Activated naive CD4-positive, alpha-beta T cell (primary cell): ENCODE measurements at places on chromosomes 6 and 20.

DNA sequence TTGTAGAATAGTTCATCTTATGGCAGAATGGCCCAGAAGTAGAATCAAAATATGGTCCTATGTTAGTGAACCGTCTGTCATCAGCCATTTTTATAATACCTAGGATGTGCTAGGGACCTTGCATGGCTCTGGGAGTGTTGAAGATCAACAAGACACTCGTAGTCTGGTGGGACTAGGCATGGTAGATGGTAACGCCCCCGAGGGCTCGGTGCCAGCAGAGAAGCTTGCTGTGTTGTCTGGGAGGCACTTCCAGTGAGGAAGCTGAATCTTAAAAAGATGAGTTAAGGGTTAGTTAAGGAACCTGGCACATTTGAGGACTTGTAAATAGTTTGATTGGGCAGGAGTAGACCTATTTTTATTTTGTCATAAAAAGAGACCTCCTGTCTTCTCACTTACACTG, 82.4 kb downstream of the MAP3K4 start:
- no peak for DNase-seq

DNA sequence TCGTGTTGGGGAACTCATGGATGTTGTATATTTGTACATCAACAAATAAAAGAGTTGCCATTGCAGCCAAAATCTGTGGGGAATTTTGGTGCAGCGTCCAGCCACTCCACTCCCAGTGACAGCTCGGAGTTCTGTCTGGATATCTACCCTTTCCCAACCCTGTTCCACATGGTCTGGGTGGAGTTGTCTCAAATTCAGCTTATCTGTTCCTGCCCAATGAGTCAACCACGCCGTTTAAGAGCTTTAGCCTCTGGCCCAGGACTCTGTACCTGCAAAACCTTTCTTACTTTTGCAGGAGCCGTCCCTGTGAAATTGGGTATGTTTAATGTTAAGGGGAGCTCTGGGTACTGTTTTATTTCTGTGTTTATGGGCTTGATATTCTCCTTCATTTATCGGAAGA, 33.9 kb upstream of the OVOL2 start:
- no peak for DNase-seq

DNA sequence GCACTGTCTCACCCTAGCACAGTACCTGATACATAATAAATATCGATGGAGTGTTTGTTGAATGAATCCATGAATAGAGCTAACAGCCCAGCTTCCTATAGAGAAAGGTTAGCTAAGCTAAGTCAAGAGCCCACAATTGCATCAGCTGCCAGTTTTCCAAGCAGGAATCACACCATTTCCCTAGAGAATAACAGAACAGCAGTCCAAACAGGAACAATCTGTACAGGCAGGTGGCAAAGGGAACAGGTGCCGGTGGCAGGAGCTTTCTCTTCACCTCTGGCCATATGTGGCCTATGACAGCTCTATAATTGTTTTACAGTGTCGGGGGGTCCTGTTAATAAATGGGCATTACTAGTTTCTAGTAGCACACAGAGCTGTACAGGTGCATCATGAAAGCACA, 38.8 kb downstream of the ISM1 start:
- no peak for DNase-seq

DNA sequence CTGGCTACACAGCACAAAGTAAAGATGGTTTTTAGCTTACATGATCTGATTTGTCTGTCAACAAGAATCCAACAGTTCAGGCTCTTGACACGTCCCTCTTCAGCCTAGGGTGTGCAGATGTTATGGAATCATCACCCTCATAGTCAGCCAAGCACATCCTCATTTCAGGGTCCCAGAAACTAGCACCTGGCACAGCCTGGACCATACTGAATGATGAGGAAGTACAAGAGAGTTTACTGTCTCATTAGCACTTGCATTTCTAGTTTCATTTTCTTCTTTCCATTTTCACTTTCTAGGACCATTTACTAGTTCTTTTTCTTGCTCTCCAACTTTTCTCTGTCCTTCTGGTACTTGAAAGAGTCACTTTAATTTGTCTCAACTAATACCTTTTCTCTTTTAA, 6.5 kb downstream of the RIPOR2 start:
- DNase-seq, result no peak

DNA sequence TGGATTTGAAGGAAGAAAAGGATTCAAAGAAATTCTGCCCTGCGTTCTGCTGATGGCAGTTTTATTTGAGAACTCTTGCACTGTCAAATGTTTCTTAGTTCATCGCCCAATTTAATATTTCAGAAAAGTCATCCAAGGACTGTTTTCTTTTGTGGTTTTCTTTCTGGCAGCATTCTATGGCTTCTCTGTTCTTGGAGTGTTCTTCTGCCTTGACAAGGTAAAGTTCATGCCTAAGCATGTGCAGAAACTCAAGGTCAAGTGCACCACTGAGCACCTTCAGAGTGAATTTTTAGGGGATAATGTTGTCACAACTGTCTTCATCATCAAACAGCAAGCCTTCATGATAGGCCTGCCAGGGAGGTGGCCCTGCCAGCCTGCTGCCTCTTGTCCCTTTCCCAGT, 225.6 kb downstream of the PLCB1 start:
- DNase-seq, result no peak

DNA sequence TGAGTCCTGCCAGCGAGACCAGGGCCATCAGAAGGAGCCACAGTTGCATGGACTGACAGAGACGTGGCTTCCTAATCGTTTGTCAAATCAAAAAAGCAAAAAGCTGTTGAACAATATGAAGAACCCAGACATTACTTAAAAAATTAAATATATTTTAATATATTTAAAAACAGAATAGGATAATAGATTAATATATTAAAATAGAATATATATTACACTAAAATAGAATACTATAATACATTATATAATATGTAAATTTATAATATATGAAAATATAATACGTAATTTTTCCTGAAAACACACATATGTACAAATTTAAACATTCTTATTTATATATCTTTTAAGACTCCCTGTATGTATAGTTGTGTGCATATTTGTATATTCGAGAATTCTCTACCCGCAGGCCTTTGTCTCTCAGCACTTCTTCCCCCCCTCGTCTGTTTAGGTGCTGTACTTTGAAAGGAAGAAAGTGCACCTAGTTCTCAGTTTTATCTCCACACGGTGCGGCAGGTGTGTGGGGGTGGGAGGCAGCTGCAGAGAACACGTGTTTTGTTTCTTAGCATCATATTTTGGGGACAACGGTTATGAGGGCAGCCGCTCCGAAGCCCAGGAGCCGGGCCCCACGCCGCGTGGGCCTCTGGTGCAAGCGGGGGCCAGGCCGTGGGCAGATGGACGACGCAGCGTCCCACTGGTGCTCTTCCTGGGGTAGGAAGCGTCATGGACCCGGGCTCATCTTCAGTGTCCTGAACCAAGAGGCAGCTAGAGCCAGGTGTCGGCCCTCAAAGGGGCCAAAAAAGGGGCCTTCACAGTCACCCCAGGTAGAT, 72.2 kb upstream of the MPC1 start:
- no peak for DNase-seq

GRCh38 chr20:50551288-50551687, 41.1 kb downstream of the PTPN1 start:
- no peak for DNase-seq

DNA sequence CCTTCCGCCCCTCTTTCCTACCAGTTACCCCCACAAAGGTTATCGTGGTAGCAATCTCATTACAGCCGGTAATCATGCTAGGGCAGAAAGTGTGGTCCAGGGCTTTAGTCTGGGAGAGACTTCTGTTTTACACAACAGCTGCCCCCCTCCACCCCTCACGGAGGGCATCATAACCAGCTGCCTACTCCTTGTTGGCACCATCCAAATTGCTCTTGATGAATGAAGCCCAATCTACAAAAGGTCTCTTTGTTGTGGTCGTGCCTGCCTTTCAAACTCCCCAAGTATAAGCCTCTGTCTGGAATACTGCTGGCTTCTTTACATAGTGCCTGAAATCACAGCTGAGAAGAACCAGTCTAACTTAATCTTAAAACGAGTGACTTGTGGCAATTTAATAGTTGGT, 157.9 kb downstream of the INSM1 start:
- no peak for DNase-seq

DNA sequence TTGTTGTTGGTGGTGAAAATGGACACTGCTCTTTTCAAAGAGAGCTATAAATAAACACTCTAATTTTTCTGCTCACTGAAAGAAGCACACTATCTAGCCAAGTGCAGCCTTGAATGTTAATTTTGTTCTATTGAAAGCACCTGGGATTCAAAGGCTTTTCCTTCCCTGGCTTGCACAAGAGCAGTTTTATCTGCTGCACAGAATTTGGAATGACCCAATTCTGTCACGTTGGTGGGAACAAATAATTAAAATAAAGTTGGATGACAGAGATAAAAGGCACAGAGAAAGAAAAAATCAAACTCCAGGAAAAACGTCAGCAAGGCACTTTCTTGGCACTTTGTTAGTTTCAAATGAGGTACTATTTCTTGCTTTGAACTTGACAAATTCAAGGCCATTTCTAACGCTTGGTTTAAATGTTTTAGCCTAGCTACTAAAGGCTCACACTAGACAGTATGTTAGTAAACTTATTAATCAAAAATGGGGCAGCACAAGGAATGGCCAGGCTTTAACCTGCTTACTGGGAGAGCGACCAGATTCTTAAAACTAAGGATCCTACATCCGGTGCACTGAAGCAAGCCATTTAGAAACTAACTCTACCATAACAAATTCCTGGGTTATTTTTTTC, 145.5 kb upstream of the ARG1 start:
- DNase-seq, result no peak

GRCh38 chr6:776528-776931, 83.6 kb upstream of the EXOC2 start:
- no peak for DNase-seq

DNA sequence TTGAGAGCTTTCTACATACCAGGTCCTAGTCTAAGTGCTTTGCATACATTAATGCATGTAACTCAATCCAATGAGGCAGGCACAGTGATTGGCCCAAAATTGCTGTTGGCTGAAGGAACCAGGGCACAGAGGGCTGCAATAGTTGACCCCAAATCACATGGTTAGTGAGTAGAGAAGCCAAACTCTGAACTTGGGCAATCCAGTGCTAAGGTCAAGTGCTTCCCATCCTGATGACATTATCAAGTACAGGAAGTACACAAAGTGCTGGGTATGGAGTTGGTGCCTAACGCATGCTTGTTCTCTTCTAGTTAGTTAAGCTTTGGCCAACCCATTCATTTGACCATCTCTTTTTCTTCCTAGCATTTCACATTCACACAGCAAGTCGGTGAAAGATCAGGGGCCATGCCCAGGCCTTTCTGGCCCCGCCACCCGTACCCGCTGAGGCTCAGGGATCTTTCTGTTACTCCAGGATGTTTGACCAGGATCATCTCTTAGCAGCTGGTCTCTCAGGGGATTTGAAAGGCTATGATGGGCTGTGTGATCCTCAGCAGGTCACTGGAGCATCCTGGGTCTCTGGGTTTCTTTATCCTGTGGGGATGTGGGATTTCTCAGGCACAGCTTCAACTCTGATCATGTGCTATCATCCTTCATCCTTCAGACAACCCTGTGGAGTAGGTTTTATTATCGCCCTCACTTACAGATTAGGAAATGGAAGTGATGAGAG, 7.0 kb downstream of the KCNB1 start:
- DNase-seq, result no peak

GRCh38 chr6:131197716-131198115, 62.4 kb downstream of the AKAP7 start:
- no peak for DNase-seq

DNA sequence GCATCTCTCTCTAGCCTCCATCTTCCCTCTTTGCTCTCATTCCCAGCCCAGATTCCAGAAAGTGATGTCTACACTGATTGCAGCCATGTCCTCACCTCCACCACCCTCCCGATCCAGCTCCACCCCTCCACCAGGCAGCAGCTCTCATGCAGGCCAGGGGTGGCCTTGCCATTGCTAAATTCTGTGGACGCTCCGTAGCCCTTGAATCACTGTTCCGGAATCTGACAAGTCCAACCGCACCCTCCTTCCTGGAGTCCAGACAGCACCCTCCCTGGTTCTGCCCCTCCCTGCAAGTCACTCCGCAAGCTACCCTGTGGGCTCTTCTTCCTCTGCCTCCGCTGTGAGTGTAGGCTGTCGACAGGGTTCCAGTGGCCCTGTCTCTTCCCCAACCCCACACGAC, 26.2 kb downstream of the TNXB start:
- DNase-seq, result no peak

DNA sequence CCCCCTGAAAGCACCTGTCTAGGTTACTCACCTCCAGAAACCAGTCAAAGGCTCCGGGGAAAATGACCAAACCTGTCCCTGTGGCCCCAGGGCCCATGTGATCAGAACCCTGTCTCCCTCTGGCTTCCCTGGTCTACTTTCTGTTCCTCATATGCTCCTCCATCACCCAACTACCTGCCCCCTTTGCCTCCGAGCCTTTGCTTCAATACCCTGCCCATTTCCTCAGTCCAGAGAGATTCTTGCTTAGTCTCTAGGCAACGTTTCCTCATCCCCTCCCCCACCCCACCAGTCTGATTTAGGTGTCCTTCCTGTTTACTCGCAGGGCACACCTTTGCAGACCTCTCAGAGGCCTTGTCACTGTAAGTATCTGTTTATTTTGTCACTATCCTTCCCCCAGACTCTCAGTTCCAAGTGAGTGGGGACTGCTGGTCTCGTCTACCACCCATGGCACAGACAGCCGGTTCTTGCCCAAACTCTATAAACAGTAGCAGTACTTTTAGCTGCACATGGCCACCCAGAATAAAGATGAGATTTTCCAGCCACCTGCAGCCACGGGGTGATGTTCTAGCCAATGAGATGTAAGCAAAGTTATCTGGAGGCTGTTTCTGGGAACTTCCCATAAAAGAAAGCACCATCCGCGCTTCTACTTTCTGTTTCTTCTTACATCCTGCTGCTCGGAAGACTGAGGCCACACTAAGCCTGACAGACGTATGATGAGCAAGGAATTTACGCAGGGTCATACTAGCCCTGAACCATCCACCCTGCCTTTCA, 13.3 kb downstream of the ELOVL5 start:
- peak; percentile 55 for DNase-seq

DNA sequence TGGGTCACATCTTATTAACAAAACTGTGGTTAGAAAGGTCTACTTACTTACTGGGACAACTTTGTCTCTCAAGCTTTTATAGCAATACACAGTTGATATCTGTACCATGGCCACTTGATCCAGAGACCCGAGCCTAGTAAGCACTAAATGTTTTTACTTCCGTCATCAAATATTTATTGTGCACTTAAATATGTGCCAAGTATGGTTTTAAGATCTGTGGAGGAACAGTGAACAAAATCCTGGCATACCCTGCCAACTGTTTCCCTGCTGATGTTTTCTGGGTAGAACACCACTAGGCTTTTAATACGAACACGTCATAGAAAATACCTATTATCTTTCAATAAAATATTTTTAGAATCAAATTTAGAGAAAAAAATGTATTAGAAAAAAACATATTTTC, 574.8 kb downstream of the HACE1 start:
- no peak for DNase-seq

- DNase-seq, result no peak
These were observed 320.2 kb upstream of the POU3F2 start for GRCh38 chr6:98514073-98514720.

DNA sequence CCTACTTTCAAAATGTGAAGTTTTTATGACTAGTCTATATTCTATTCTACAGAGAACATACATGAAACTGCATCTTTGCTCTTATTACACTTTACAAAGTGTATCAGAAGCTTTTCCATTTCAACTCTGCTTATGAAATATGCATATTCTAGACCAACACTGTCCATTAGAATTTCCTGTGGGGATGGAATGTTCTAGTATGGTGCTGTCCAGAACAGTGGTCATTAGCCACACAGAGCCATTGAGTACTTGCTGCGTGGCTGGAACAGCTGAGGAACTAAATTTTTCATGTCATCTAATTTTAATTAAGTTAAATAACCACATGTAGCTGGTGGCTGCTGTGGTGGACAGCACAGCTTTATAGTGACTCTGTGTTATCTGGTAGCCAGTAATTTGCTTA, 105.9 kb upstream of the PDE10A start:
- DNase-seq, result no peak
